ENCODE measurements at places on chromosomes 2 and 18.

- DNase-seq = no peak
Observed at GRCh38 chr2:120108049-120108448, 95.2 kb downstream of the EPB41L5 start.

DNA sequence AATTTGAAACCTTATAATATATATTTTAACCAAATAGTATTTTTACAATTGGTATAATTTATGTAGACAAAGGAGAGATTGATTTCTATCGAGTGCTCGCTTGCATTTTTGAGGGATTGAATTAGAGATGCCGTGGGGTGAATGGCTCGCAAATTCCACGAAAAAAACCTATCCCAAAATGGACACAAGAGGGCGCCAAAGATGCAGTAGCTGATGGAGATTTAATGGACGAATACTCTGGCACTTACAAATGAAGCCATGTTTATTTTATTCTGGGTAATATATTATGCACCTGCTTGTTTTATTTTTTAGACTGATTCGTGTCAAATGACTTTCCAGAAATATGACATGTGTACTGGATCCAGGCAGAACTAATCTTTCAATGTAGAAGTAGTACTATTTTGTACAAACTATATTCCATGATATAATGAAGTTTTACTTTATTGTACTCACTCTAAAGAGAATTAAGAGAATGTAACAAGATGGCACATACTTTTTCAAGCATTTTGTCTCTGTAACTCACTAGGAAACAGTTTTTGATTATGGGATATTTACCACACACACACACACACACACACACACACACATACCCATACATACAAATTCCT lies 505.4 kb downstream of the PLCL1 start:
- DNase-seq = no peak

- DNase-seq = no peak
Observed at GRCh38 chr18:77105028-77105427, 27.6 kb downstream of the MBP start.

DNA sequence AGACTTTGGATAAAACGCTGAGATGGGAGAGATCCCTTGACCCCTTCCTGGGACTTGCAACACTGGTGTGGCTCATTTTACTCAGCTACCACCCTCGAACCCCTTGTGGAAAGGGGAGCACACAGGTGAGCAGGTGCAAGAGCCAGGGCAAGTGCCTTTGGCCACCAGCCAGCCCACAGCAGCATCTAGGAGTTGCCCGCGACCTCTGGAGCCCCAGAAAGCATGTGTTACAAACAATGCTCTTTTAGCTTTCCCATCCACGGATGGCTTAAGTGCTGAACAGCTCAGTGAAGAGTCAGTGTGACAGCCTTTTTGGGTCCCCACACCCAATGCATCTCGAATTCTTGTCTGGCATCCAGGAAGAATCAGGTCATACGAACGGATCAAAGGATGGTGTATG lies 197.8 kb downstream of the MEMO1 start:
- no peak for DNase-seq

- DNase-seq = no peak
Observed at GRCh38 chr2:238846378-238846627, 1.6 kb upstream of the TWIST2 start.

DNA sequence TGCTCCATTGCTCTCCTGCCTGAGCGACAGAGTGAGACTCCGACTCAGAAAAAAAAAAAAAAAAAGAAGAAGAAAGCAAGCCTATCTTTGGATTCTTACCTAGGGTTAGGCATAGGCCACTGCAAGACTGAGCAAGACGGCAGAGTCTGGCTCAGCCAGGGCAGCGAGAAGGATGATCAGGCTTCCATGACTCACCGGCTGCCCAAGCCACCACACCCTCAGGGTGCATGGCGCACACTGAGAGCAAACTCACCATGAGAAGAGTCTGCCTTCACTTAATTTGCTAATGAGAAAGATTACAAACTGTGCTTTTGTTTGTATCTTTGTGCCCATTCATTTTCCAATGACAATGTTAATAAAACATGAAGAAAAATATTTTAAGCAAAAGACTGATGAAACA lies 8.2 kb downstream of the FAM110C start:
- no peak for DNase-seq

- no peak for DNase-seq
Observed at GRCh38 chr2:227942965-227943364, 71.5 kb downstream of the DAW1 start.

- no peak for DNase-seq
Observed at GRCh38 chr18:8681196-8681595, 24.2 kb upstream of the MTCL1 start.

DNA sequence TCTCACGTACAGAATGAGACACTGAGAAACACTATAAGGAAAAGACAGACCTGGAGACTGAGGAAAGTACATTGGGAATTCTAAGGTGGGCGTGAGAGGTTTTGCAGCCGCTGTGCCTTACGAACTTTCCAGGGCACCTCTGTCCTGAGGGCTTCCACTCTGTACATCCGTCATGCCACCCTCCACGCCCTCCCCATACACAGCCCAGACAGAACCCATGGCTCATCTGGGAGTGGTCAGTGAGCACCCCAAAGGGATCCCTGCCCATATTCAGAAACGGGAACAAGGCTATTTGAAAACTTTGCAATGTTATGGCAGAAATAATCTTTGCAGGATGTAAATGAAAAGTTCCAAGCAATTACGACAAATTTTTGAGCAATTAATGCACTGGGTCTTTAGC lies 95.4 kb upstream of the ZNF532 start:
- DNase-seq = no peak

DNA sequence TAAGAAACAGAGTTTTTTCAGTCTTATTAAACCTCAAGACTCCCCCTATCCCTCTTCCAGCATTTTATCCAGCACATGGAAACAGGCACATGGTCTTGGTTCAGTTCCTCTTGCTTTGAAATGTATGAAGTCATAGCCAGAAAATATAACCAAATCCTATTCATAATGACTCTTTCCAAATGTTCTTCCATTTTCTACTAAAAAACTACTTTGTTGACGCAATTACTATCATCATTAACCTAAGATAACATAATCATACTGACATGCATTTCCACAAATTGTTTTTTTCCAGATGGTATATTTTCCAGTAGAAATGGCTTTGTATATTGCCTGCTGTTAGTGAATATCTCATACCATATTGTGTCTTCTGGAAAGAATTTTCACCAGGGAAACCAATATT lies 261.3 kb downstream of the PID1 start:
- no peak for DNase-seq

DNA sequence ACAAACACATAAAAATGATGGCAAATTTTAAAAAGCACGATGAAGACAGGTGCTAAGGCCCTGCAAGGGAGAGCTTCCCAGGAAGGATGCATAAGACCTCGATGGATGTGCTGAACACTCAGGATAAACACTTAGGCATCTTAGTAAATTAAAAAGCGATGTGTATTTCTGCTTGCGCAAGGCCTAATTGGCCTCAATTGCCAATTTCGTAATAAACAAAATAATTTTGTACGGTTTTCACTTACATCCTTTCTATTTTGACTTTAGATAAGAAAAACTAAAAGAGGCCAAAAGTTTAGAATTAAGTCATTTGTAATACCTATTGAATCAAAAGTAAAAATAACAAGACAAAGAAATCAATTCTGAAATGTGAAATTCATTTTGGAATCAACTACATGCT lies 189.1 kb downstream of the TCF4 start:
- DNase-seq = no peak

GRCh38 chr2:29780906-29781305 lies 140.5 kb downstream of the ALK start:
- no peak for DNase-seq

GRCh38 chr2:189014449-189015138 lies 40.4 kb downstream of the COL3A1 start:
- DNase-seq = no peak
